ENCODE measurements at places on chromosomes 4 and X.

DNA sequence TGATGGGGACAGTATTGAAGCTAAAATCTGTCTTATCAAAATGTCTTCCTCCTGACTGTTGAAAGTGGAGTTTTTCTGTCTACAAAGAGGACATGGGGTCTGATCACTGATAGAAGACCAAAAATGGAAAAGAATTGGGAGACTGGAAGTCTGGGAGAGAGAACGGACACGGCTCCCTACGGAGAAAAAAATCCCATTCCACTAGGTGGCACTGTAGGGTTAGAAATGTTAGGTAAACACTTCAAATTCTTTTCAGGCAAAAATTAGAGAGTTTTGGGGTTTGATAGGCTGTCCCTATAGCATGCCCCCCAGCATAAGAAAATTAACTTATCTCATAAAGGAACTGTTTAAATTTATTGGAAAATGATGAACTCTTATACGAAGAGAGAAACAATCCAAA lies 200.5 kb downstream of the FAM133A start:
- peak; percentile 17 for DNase-seq

GRCh38 chrX:57821703-57822387 lies 88.4 kb downstream of the ZXDA start:
- peak; percentile 51 for DNase-seq

DNA sequence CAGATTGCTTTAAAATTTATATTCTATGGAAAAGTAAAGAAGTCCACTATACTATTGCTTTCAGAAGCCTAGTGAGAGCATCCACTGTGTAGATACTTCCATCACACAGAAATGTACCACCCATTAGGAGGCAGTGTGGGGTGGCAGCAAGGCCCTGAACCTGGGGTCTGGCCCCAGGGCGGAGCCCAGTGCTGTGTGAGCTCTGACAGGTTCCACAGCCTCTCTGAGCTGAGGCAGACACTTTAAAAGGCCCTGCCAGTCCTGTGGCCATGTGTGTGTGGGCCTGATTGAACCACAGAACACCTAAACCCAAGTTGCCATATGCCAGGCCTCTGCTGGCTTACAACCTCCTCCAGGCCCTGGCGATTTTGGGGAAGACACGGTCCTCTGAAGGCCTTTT lies 49.2 kb downstream of the PHKA2 start:
- no peak for DNase-seq

DNA sequence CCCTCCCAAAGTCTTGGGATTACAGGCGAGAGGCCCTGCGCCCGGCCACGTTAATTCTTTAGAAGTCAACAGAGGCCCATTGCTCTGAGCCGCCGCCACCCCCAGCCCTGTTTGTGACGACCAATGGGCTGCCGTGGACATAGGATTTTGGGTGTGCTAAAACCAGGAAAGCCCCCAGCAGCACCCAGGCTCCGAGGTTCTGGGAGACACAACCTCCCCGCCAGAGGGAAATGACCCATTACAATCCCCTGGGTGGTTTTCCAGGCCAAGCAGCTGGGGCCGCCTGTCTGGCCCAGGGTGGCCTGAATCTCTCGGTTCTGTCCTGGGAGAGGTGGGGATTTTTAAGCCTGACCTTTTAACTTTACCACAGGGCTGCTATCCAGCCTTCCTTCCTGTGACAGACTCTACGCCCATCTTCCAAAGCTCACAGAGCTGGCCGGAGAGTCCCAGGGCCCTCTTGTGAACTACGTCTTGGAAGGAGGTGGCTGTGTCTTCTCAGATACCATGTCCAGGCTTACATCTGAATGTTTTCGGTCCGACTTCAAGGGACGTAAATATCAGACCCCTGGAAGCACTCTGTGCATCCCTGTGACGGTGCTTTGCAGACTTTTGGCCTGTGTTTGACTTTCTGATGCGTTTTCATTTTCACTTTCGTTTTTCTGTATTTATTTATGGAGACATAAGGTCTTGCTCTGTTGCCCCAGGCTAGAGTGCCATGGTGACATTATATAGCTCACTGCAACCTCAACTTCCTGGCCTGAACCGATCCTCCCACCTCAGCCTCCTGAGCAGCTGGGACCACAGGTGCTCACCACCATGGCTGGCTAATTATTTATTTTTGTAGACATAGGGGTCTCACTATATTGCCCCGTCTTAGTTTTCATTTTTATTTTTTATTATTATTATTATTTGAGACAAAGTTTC lies 36.0 kb downstream of the P2RY8 start:
- peak; percentile 64 for DNase-seq

DNA sequence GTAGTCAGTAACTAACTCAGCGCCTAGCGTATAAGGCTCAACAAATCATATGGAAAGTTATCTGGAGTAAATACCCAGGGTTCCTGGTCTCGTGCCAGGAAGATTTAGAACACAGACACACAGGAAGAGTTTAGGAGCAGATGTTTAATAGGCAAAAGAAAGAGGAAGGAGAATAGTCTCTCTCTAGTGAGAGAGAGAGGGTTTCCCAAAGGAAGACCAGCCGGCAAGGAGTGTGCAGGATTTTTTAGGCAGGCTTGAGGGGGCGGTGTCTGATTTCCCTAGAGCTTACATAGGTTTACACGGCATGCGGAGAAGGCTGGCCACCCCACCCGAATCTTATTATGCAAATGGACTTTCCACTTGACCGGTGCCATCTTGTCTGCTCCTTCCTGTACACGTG lies 284.0 kb upstream of the FRG1 start:
- DNase-seq = peak; percentile 41

DNA sequence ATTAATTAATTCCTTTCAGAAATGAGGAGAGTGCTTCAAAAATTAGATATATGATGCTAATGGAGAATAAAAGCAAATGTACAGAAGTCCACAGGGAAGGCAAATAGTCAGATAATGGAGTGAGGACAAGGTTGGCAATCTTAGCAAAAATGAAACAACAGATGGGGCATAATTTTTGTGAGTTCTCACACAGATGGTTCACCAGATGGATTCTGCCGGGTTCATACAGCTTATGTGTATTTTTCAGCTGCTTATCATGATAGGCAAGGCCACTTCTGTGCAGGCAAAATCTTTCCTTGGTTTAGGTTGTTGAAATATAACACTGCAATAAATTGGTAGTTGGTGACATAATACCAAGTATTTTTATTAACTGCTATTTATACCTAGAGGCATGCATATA lies 1539.0 kb upstream of the IGFBP7 start:
- no peak for DNase-seq

DNA sequence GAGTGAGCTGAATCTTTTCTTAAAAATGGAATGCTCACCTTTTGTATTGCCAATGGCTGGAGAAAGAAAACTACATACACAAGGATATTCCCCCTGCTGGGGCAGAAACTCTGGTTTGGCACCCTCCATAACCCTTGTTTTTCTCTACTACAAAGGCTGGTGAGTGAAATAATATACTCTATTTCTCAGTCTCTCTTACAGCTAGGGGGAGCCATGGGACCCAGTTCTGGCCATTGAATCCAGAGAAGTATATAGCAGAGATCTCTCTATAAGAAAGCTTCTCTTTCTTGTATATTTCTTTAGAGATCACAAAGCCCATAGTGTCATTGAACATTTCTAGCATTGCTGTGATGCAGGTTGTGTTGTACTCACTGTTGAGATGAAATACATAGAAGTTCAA lies 49.8 kb downstream of the SMPX start:
- DNase-seq = no peak

GRCh38 chr4:104966349-104967033 lies 180.2 kb upstream of the TET2 start:
- DNase-seq = peak; percentile 93

DNA sequence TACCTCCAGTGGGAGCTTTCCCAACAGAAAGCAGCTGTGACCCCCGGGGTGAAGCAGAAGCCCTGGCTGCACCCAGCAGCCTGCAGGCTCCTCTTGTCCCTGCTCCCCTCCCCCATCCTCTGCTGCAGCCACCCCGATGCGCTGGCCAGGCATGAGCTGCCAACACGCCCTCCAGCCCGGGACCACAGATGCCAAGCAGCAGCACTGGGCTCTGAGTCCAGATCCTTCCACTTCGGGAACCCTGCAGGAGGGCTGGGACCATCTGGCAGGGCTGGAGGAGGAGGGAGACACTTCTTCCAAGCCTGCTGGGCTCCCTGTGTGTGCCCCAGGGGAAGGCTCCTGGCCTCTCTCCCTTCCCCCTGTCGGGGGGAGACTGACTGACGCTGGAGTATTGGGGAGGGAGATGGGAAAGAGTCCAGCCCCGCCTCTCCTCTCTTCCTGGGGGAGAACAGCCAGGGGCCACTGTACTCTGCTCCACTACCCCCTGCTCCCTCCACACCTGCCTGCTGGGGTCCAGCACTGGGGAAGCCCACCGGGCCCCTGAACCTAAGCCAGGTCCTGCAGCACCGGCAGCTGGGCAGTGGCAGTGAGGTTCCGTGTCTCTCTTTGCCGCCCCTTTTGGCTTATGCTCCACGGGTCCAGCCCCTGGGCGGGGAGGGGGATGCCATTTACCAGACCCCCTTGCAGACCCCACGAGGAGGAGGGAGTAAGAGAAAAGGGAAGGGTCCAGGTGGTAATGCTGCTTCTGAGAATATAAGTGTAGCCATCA lies 55.7 kb downstream of the PPP2R2C start:
- DNase-seq = no peak

GRCh38 chr4:181966104-181966551 lies 277.1 kb upstream of the TENM3 start:
- DNase-seq = no peak

DNA sequence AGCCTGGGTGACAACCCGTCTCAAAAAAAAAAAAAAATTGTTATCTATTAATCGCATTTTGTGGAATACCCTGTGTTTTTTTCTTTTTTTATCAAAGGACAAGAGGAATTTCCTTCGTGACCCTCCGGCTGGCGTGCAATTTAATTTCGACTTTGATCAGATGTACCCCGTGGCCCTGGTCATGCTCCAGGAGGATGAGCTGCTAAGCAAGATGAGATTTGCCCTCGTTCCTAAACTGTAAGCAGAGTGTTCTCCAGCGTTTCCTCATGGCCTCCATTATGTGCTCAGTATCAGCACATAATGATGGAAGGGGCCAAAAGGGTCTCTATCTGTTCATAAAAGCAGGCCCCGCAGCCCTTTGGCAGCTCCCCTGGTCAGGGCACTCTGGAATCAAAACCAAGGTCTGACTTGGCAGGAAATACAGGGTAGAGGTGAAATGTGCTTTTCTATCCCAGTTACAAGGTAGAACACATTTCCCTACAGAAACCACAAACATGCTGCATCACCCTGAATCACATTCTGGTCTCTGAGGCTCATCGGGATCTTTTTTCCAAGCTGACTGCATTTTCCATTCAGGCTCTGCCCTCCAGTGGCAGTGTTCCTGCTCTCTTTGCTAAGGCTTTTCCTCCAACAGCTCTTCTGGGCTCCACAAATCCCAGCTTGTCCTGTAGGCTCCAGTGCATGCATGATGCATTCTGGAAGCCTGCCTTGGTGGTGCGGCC lies 24.4 kb downstream of the SYAP1 start:
- DNase-seq = no peak

- no peak for DNase-seq
Observed at GRCh38 chrX:103081051-103081450, 11.9 kb downstream of the NXF3 start.

DNA sequence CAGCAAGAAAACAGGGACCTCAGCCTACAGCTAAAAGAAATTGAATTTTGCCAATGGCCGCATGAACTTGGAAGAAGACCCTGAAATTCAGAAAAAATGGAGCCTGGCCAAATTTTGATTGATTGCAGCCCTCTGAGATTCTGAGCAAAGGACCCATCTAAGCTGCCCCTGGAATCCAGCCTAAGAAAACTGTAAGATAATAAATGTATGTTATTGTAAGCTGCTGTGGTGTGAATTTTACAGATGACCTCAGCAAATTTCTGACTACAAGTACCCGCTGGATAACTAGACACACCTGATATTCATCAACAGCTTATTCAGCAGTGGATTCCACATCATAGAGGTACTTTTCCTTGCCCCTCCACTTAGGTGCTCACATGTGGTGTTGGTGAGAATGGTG lies 119.5 kb upstream of the EPHA5 start:
- no peak for DNase-seq

- DNase-seq = peak; percentile 19
Observed at GRCh38 chrX:143581240-143581639, 54.7 kb downstream of the SLITRK4 start.

GRCh38 chr4:186644737-186645261 lies 78.9 kb downstream of the FAT1 start:
- DNase-seq = no peak

GRCh38 chr4:74205559-74205958 lies 47.6 kb downstream of the MTHFD2L start:
- DNase-seq = no peak

GRCh38 chrX:68693481-68694434 lies 46.3 kb downstream of the STARD8 start:
- peak; percentile 70 for DNase-seq

DNA sequence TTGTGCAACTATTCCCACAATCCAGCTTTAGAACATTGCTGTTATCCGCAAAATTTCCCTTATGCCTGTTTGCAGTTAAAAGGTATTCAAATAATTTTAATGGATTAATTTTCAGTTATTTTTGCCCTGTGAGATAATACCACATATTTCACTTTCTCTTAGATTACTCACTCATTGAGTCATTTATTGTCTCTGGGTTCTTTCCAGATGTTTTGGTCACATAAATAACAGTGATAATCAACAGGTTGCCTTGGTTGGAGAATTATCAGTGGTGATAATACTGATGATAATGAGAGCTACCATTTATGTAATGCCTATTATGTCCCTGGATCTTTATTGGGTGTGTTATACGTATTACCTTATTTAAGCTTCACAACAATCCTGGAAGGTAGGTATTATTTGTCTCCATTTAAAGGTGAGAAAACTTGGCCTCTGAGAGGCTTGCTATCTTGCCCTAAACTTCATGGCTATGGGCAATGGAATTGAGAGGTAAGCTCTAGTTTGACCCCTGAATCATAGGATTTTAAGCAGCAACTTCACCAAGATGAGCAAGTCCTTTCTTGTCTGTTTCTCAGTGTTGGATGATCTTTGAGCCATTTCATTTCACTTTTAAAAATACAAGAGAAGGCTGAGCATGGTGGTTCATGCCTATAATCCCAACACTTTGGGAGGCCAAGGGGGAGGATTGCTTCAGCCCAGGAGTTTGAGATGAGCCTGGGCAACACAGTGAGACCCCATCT lies 87.4 kb downstream of the KIT start:
- no peak for DNase-seq

- no peak for DNase-seq
Observed at GRCh38 chr4:168536448-168536847, 39.6 kb downstream of the PALLD start.

GRCh38 chrX:23554304-23554703 lies 113.0 kb upstream of the PRDX4 start:
- DNase-seq = peak; percentile 20

DNA sequence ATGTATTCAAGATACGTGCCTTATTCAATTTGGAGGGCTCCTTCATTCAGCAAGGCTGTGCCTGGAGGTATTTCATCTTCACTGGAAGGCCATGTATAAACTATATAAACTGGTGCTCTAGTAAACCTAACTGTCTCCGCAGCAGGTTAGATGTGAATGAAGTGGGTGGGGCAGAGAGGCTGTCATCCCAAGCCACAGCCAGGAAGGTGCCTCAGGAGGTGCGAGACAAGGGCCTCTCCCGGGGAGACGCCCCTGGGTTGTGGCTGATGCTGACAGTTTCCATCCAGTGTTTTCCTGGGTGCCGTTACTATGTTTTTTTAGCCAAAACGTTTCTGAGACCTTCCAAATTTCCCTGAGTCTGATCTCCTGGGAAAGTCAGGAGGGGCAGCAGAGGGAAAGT lies 221.5 kb upstream of the RPL34 start:
- DNase-seq = no peak

GRCh38 chr4:111115881-111116280 lies 493.0 kb upstream of the PITX2 start:
- no peak for DNase-seq
